ENCODE measurements at places on chromosomes 3 and 15.

DNA sequence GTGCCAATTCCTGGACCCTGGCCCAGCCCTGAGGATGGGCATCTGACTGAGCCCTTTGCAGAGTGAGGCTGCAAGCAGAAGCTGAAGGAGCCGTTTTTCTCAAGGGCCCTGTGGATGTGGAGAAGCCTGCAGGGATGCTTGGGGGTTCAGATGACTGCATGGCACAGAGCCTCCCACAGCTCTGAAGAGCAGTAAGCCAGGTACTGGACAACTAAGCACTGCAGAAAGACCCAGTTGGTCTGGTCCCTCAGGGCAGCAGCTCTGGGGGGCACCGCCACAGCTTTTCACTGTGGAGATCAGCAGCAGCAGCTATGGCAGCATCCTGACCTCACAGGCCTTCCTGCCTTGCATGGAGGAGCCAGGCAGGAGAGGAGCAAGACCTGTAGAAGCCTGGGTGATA, 67.6 kb downstream of the CRYGS start:
- DNase-seq, result no peak

- no peak for DNase-seq
Observed at GRCh38 chr15:42158941-42159340, 2.5 kb upstream of the PLA2G4F start.

GRCh38 chr3:114858329-114858728, 288.8 kb downstream of the ZBTB20 start:
- DNase-seq, result no peak

GRCh38 chr15:66154581-66154980, 99.0 kb downstream of the MEGF11 start:
- no peak for DNase-seq

GRCh38 chr3:50616003-50616769, 765 bp upstream of the MAPKAPK3 start:
- peak; percentile 79 for DNase-seq

DNA sequence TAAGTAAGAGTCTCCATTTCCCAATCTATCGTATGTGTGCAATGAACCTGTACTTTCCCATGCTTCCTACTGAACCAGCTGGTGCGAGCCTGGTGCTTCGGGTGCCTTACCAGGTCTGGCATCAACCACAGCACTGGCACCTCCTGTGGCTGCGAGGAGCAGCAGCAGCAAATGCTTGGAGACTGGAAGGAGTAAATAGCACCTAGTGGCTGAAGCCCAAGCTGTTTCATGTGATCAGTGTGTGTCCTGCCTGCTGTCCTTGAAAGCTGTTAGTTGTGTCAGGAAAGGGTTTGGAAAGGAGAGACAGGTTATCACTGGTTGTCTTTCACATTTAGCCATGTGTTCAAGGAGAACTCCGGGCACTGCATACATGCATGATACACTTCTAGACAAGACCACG, 31.8 kb downstream of the PCOLCE2 start:
- peak; percentile 4 for DNase-seq

GRCh38 chr3:9779075-9779593, 9.4 kb upstream of the CAMK1 start:
- DNase-seq, result no peak

GRCh38 chr3:98151241-98151640, 4.0 kb downstream of the OR5H14 start:
- peak; percentile 4 for DNase-seq

- DNase-seq, result no peak
Observed at GRCh38 chr3:159074756-159075701, 273.2 kb downstream of the MFSD1 start.

GRCh38 chr3:54965746-54966145, 37.9 kb upstream of the LRTM1 start:
- peak; percentile 82 for DNase-seq

- DNase-seq, result peak; percentile 82
Observed at GRCh38 chr3:188578576-188579363, 424.8 kb downstream of the LPP start.

DNA sequence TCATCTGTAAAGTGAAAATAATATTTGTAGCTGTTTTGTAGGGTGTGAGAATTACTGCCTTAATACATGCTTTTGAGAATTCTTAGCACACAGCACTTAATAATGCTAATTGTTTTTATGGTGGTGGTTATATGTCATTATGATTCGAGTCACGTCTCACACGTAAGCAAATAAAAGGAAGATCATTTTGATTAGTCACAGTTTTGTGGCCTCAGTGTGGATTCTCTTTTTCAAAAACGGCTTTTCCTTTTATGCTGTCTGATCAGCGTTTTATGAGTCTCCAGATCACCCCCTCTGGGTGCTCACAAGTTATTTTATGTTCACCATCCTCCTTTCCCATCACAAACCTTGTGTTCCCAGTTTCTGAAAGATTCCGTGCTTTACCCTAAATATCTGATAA, 255.6 kb upstream of the CNTN4 start:
- DNase-seq, result no peak

DNA sequence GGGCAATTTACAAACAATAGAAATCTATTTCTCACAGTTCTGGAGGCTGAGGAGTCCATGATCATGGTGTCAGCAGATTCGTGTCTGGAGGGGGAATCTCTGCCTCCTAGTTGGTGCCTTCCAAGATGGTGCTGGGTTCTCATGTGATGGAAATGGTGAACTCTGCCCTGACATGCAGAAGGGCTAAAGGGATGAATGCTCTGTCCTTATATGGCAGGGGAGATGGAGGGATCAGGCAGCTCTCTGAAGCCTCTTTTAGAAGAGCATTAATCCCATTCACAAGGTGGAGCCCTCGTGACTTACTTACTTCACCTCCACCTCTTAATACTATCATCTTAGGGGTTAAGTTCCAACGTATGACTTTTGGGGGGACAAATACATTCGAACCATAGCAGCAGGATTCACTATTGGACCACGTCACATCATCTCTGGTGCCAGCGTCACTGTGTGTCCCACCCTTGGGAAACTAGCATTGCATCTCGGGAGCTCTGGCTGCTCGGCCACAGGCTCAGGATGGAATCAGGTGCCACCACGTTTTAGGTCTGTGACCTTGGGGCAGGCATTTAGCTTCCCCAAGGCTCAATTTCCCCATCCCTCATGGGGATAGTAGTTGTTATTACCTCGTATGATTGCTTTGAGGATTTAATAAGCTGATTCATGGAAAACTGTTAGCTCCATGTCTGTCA, 53.0 kb downstream of the SV2B start:
- DNase-seq, result no peak

GRCh38 chr3:187230011-187230410, 32.7 kb downstream of the RTP1 start:
- DNase-seq, result no peak

DNA sequence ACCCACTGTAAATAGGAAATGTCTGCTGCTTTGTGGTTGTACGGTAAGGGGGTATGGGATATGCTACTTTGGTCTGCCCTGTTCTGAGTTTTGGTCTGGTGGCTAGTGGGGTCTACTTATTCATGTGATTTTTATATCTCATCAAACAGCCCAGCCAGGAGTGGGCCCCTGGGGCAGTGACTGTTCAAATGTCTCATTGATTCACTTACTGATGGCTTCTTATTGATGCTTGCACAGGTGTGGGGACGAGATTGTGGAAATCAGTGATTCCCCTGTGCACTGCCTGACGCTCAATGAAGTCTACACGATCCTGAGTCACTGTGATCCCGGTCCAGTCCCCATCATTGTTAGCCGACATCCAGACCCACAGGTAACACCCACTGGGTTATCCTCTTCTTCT, 38.5 kb downstream of the STARD5 start:
- DNase-seq, result no peak

- no peak for DNase-seq
Observed at GRCh38 chr3:45021524-45022297, 4.4 kb upstream of the CLEC3B start.

GRCh38 chr3:128504963-128505730, 12.1 kb upstream of the GATA2 start:
- no peak for DNase-seq

- no peak for DNase-seq
Observed at GRCh38 chr15:52804526-52805081, 14.5 kb upstream of the ONECUT1 start.

DNA sequence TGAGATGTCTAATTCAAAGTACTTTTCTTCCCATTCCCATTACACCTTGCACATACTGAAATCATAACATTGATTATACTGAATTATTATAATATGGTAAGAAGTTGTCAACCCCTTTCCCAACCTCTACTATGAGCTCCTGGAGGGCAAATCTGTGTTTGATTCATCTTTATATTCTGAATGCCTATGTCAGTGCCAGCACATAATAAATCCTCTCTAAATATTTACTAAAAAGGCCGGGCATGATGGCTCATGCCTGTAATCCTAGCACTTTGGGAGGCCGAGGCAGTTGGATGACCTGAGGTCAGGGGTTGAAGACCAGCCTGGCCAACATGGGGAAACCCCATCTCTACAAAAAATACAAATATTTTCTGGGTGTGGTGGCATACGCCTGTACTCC, 392.5 kb upstream of the CADM2 start:
- no peak for DNase-seq

DNA sequence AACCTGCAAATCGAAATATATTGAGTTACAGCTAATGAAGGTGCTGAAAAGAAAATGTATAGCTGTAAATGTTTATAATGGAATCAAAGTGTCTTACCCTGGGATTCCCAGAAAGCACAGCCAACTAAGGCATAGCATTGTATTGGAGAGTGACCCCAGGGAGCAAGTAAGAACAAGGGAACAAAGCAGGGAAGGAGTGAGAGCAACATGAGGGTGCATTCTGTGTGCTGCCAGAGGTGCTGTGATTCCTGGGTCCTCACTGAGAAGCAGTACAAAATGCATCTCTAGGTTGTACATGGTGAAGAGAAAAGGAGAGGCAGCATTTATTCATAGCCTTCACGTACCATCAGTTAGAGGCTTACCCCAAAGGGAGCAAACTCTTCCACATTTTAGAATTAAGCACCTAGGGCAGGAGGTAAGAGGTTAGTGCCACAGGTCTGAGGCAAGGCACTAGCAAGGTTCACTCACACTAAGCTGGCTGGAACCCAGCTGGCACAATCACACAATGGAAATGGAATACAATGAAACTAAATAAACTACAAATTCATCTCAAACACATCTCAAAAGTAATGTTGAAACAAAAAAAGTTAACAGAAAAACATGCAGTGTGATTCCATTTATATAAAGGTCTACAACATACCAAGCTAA, 151.5 kb upstream of the C2CD4B start:
- no peak for DNase-seq

DNA sequence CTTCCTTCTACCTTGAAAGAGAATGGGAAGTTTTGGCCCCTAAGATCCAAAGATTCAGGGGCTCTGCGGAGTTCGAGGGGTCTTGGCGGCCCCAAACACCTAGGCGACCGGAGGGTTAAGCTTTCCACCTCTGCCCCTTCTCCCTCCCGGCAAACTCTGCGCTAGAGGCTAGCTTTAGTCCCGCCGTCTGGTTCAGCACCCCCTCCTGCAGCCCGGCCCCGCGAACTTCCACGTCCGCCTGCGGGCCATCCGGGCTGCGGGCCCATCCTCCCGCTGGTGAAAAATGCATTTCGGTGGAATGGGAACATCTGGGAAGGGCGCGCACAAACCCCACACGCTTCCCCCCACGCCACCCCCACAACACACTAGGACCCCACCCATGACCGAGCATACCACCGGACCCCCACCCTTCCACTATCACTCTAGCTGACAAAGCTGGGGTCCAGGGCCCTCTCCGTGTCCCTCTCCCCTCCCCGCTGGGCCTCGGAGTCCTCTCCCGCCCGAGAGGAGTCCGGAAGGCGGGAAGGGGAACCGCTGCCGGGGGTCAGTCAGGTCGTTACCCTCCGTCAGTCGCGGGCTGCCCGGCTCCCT, 1.0 kb downstream of the SHOX2 start:
- no peak for DNase-seq

DNA sequence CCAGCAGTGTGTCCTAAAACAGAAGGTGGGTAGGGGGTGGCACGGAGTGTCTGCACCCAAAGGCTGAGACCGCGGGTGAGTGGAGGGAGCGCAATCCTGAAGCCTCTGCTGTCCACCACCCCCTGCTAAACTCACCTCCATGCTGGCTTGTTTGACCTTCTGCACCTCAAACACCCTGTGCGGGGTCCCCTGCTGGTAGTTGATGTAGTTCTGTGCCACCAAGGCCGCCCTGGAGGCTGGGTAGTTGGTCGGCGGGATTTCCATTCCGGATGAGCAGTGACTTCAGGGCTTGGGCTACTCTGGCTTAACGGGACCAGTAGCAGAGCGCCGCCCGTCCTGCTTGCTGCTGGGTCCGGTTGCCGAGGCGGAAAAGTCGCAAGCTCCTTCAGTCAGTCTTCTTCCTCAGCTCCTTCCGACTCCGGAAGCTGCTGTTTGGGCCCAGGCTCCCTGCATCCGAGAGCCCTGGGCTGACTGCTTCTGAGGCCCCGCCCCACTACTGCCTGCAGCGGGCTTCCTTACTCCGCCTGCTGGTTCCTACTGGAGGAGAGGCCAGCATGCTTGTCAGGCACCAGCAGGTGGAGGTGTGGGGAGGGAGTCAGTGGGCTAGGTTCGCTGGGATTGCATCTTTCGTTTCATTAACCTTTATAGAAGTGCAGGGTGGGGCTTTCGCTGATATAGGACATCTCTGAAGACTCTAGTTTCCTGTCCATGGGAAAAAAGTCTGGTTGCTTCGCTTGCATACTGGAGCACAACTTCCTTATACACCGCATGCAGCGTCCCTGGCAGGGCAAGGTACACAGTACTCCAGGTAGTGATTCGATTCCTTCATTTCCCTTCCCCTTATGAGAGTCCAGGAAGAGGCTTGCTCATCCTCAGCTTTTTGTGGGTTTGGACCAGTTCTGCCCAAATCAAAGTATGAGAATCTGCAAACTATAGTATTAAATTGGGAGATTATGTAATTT, at the start of gene LXN:
Gene LXN (minus strand): TSS at position 434 of the 962 bp plus-strand sequence. CDS start 170 bp downstream, at position 264.
- peak; percentile 92 for DNase-seq

GRCh38 chr3:64380546-64380945, 155.3 kb upstream of the PRICKLE2 start:
- peak; percentile 17 for DNase-seq

DNA sequence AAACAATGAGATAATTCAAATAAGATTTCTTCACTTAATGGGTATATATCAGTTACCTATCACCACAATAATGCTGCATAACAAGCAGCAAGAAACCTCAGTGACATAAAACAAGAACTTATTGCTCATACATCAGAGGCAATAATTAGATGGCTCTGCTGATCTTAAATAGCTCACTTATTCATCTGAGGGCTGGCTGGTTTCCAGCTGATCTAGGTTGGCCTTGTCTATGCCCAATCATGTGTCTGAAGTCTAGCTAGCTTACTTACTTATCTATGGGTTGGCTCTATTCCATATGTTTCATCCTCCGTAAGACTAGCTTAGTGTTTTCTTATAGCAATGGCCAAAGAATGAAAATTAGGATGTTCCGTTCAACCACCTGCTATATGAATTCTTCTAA, 109.4 kb upstream of the AGTR1 start:
- no peak for DNase-seq

DNA sequence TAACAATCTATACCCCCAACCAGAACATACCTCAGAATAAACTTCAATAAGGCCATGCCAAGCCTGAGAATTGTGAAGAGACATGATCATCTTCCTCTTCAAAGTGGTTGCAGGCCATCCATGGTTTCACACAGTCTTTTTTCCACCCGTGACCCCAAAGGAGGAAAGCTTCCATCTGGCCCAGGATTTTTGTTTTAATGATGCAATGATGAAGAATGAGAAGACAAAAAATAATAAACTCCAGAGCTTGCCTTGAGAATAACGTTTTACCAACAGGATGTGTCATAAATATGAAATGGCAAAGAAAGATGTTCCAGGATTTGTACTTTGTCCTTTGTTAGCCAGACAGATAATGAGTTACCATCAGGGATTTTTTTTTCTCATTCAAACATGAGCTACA, 201.9 kb downstream of the WNT5A start:
- DNase-seq, result no peak

Data from iris pigment epithelial cell (primary cell).